Natural killer cell treated with Interleukin-12 subunit alpha and Interleukin-12 subunit beta and Interleukin-15 and Interleukin-18, amount 100 ng/mL, for 72 hours (primary cell): ENCODE measurements at places on chromosomes 11 and 22. TPM values are rescaled to one million over a fixed set of nuclear protein-coding genes. Genes with fewer than 3 reads are reported as not detected.

GRCh38 chr22:46349238-46349637 lies 13.7 kb downstream of the TRMU start:
- DNase-seq: no peak

- DNase-seq: no peak
Observed at GRCh38 chr11:3217818-3218482, 663 bp downstream of the MRGPRG start.

DNA sequence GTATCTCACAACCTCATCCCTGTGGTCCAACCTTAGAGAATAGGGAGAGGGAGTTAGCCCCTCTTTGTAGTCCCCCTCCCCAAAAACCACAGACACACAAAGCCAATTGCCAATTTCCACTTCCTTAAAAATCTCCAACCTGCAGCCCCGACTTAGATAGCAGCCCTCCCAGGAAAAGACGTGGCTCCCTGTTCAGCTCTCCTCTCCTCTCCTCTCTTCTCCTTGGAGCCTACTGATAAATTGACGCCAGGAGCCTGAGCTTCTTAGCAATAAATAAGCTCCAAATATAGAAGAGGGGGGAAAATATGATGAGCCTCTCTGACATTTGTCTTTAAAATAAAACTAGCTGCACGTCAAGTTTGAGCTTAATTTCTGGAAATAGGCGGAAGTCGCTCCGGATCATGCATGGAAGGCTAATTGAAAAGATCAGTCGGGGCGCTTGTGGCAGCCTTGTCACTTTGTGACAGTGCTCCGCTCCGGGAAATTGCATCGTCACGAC lies 7.3 kb downstream of the PAX6 start:
- no peak for DNase-seq

DNA sequence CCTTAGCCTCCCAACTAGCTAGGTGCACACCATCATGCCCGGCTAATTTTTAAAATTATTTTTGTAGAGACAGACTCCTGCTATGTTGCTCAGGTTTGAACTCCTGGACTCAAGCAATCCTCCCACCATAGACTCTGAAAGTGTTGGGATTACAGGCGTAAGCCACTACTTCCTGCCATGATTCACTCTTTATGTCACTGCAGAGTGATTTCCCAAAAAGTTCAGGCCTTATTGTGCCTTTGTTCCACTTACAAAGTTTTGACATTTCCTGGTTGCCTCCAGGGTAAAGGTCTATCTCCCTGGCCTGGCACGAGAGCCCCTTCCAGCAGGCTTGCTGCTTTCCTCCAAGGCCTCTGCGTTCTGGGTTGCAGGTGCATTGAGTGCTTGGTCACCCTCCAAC lies 44.6 kb upstream of the RIC3 start:
- no peak for DNase-seq

DNA sequence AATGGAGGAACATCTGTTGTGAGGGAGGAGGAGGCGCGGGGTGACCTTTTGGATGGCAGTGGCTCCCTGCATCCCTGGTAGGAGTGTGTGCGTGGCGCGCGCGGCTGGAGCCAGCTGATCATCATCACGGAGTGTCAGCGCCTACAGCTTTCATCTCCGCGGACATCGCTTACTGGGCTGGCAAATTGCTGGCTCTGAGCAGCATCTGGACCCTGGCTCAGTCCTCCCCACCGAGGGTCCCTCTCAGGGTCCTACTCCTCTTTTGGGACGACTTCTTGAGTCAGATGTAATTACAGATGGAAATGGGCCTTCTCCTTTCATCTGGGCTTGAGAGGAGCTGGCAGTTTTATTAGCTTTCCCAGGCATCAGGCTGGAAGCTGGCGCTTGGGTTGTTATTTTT lies 85.3 kb downstream of the CACNA1I start:
- DNase-seq: no peak

The TMEM225 gene
- not detected for total RNA-seq

The CD248 gene
- total RNA-seq: 0.10 TPM

The CCDC89 gene
- total RNA-seq: 1.7 TPM
